Activated CD4-positive, alpha-beta T cell treated with anti-CD3 and anti-CD28 coated beads, Interleukin-2, amount 10 ng/mL, durations not matched to agents 7 days and 5 days (primary cell): ENCODE measurements at places on chromosomes 16 and 17. TPM values are rescaled to one million over a fixed set of nuclear protein-coding genes. Genes with fewer than 3 reads are reported as not detected.

- peaks cover 2% of the 10 kb centered on the region for H3K27me3 ChIP-seq
- H3K4me1 ChIP-seq = peaks cover 20% of the 10 kb centered on the region
- no peak overlapping the region for H3K4me3 ChIP-seq
- H3K36me3 ChIP-seq = no peaks in the 10 kb centered on the region
These were observed 123.9 kb downstream of the CPPED1 start for GRCh38 chr16:12679660-12680272.

GRCh38 chr16:3047387-3047720 lies 993 bp downstream of the MMP25 start:
- peaks cover 17% of the 10 kb centered on the region for H3K36me3 ChIP-seq
- no peak for DNase-seq
- H3K4me3 ChIP-seq = peak overlapping the region; percentile 63
- H3K27me3 ChIP-seq = peaks cover 40% of the 10 kb centered on the region
- H3K4me1 ChIP-seq = peaks cover 48% of the 10 kb centered on the region

DNA sequence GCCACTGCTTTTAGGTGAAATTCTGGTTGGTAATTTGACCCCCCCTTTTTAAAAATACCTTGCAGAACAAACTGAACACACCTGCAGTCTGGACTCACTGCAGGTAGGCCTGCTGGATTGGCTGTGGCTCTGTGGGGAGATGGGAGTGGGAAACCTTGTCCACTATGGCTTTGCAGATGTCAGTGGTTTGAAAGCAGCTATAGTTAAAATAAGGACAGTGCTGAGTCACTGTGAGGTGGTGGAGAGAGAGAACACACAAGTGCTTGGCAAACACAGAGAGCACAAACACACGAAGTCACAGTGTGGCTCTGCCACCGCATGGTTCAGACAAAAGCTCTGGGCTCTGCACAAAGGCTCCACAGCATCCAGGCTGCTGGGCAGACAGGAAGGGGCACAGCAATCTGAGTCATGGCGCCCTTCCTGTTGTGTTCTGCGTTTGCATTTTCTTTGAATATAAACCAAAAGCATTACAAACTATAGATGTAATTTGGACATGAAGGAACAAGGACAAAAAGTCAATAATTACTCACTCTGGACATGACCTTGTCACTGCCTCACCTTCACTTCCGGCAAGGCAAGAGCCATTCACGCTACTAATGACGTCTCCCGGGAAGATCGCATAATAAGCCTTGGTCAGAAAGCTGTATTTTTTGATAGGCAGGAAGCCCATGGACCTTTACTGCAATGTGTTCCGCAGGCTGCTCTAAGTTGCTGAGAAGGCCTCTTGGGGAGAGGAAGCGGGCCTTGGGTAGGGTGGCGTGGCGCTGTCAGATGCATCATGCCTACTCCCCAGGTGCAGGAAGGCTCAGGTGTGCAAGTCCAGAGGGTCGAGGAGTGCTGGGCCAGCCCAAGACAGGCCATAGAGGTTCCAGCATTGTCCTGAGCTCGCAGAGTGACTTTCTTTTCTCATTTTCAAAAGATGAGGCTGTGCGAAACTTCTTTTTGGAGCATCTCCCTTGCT lies 60.1 kb upstream of the MED9 start:
- H3K4me3 ChIP-seq = no peak overlapping the region
- peaks cover 39% of the 10 kb centered on the region for H3K4me1 ChIP-seq
- peaks cover 14% of the 10 kb centered on the region for H3K36me3 ChIP-seq
- peak overlapping the region; percentile 88 for H3K27ac ChIP-seq
- H3K27me3 ChIP-seq = no peaks in the 10 kb centered on the region
- peak; percentile 37 for DNase-seq

- H3K27ac ChIP-seq = no peak overlapping the region
- no peak overlapping the region for H3K4me3 ChIP-seq
These were observed 226.2 kb upstream of the CA10 start for GRCh38 chr17:52384695-52385094.

DNAI2 gene
- total RNA-seq = 1.2 TPM

- peak within 1 kb of the TSS; percentile 96 for H3K4me3 ChIP-seq
- peak within 1 kb of the TSS; percentile 96 for H3K27ac ChIP-seq
- H3K36me3 ChIP-seq = peaks cover 30% of the 10 kb centered on the region
- H3K27me3 ChIP-seq = no peaks in the 10 kb centered on the region
These were observed at the start of gene EXOC7 for GRCh38 chr17:76103274-76104139. Gene EXOC7 (minus strand): TSS chr17:76103787. CDS start chr17:76103692, 95 bp downstream.

CA5A gene
- total RNA-seq = not detected

DNA sequence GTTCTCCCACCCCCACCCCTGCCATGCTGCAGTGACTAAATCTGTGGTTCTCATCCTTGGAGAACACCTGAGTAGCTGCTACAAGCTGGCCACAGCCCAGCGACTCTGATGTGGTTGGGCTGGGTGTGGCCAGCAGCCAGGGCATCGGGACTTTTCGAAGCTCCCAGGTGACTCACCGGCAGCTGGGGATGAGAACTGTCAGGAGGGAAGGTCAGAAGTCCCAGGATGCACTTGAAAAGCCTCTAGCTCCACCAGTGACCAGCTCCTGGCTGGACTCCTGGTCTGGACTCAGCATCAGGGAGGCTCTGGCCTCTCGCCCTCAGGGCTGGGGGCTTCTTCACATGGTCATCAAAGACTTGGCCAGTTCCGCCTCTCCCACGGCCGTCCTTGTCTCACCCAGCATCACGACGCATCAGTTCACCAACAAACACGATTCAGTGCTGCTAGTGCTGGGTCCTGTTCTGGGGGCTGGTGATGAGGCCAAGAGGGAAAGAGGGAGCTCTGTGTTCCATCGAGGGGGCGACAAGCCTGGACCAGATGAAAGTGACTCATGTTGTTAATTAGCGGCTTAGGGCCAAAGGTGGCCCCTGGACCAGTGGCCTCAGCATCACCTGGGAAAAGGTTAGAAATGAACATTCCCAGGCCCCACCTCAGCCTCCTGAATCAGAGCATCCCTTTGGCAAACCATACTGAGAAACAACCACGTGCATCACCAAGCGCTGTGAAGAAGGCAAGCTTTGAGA lies 3.9 kb upstream of the C17orf99 start:
- H3K27ac ChIP-seq = peak overlapping the region; percentile 25
- H3K4me1 ChIP-seq = peaks cover 38% of the 10 kb centered on the region
- H3K4me3 ChIP-seq = no peak overlapping the region
- no peaks in the 10 kb centered on the region for H3K27me3 ChIP-seq
- peaks cover 35% of the 10 kb centered on the region for H3K36me3 ChIP-seq

DNA sequence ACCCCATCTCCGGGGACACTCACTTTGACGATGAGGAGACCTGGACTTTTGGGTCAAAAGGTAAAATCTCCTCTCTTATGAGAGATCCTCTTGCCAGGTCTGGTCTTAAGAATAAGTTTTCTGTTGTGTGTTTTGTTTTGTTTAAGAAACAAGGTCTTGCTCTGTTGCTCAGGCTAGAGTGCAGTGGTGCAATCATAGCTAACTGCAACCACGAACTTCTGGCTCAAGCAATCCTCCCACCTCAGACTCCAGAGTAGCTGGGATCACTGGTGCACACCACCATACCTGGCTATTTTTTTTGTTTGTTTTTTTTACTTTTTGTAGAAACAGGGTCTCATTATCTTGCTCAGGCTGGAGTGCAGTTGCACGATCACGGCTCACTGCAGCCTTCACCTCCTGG lies 4.1 kb downstream of the MMP25 start:
- H3K36me3 ChIP-seq = peaks cover 35% of the 10 kb centered on the region
- peak overlapping the region; percentile 31 for H3K27ac ChIP-seq
- H3K27me3 ChIP-seq = peaks cover 14% of the 10 kb centered on the region
- peaks cover 60% of the 10 kb centered on the region for H3K4me1 ChIP-seq
- H3K4me3 ChIP-seq = no peak overlapping the region

GRCh38 chr16:20860361-20860760 lies 39.8 kb downstream of the DCUN1D3 start:
- no peaks in the 10 kb centered on the region for H3K27me3 ChIP-seq
- no peak overlapping the region for H3K27ac ChIP-seq
- H3K36me3 ChIP-seq = peaks cover 23% of the 10 kb centered on the region
- peaks cover 26% of the 10 kb centered on the region for H3K4me1 ChIP-seq
- H3K4me3 ChIP-seq = no peak overlapping the region

DNA sequence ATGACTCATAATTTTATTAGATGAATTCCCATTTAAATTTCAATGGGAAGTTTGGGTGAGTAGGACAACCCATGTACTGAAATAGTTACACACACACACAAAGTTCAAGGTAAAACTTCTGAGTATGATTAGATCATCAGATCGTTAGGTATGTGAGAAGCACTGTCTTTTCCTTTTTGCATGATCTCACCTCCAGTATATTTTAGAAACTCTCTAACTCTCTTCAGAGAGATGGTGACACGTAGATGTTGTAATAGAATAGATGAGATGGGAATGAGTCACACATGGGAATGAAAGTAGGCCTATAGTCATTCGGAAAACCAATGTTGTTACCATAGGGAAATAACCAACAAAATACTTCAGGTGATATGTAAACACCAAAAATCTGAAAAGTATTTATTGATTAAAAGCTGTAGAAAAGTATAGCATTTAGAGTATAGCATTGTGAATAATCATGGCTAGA lies 22.2 kb downstream of the KRT23 start:
- H3K36me3 ChIP-seq = no peaks in the 10 kb centered on the region
- H3K27me3 ChIP-seq = peaks cover 20% of the 10 kb centered on the region
- no peak overlapping the region for H3K27ac ChIP-seq
- H3K4me1 ChIP-seq = no peaks in the 10 kb centered on the region
- no peak overlapping the region for H3K4me3 ChIP-seq

- H3K4me1 ChIP-seq = no peaks in the 10 kb centered on the region
- H3K36me3 ChIP-seq = peaks cover 13% of the 10 kb centered on the region
- no peak for DNase-seq
- H3K4me3 ChIP-seq = no peak overlapping the region
- H3K27me3 ChIP-seq = no peaks in the 10 kb centered on the region
- peak overlapping the region; percentile 13 for H3K27ac ChIP-seq
These were observed 11.9 kb downstream of the TMEM94 start for GRCh38 chr17:75468291-75468754.

GRCh38 chr17:66507103-66507923 lies 204.9 kb downstream of the PRKCA start:
- no peak overlapping the region for H3K4me3 ChIP-seq
- H3K36me3 ChIP-seq = peaks cover 16% of the 10 kb centered on the region
- H3K27me3 ChIP-seq = no peaks in the 10 kb centered on the region
- H3K27ac ChIP-seq = peak overlapping the region; percentile 39

DNA sequence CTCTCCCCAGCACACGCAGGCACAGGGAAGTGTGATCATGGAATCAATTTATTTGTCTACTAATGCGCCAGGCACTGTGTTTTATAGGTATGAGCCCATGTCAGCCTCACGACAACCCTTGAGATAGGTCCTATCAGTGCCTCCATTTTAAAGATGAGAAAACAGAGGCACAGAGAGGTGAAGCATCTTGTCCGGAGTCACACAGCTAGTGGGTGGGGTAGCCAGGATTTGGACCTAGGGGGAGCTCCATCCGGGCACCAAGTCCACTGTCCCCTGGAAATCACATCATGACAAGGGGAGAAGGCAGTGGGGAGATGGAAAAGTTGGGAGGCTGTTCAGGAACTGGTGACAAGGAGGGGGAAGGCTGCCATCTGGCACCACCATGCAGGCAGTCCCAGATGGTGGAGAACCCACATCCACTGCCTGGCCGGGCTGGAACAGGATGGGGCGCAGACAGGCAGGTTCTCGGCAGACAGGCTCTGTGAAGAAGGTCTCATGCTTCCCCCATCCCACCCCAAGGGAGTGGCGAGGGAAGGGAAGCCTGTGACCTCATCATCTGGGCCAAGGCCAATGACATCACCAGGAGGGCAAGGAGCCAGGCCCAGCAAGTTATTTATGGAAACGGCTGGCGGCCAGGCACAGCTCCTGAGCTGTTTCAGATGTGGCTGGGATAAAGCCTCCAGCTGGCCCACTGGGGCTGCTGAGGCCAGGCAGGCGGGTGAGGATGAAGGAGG lies 126.0 kb upstream of the SDK2 start:
- H3K4me3 ChIP-seq = no peak overlapping the region
- no peak for DNase-seq
- no peaks in the 10 kb centered on the region for H3K4me1 ChIP-seq

DNA sequence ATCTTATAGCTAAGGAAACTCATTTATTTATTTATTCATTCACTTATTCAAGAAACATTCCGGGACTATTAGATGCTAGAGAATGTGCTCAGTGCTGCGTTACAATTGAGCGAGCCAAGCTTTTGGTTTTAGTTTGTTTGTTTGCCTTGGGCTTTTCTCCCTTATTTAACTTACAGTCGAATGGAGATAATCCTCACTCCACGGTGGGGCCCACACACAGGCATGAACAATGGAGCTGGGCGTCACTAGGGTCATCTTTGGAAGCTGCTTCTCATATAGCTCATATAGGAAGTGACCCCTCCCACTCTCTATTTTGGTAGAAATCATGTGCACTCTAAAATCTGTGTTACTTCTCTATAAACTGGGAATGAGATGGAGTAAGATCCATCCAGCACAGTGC lies 210.0 kb downstream of the TMEM114 start:
- no peaks in the 10 kb centered on the region for H3K27me3 ChIP-seq
- H3K4me3 ChIP-seq = no peak overlapping the region
- H3K27ac ChIP-seq = no peak overlapping the region

TMEM235 gene
- not detected for total RNA-seq

TEX2 gene
- 16.8 TPM for total RNA-seq

CDH8 gene
- not detected for total RNA-seq

- no peak overlapping the region for H3K27ac ChIP-seq
- H3K4me3 ChIP-seq = no peak overlapping the region
- no peaks in the 10 kb centered on the region for H3K4me1 ChIP-seq
These were observed 87.0 kb downstream of the CBLN1 start for GRCh38 chr16:49194537-49195236.

DNA sequence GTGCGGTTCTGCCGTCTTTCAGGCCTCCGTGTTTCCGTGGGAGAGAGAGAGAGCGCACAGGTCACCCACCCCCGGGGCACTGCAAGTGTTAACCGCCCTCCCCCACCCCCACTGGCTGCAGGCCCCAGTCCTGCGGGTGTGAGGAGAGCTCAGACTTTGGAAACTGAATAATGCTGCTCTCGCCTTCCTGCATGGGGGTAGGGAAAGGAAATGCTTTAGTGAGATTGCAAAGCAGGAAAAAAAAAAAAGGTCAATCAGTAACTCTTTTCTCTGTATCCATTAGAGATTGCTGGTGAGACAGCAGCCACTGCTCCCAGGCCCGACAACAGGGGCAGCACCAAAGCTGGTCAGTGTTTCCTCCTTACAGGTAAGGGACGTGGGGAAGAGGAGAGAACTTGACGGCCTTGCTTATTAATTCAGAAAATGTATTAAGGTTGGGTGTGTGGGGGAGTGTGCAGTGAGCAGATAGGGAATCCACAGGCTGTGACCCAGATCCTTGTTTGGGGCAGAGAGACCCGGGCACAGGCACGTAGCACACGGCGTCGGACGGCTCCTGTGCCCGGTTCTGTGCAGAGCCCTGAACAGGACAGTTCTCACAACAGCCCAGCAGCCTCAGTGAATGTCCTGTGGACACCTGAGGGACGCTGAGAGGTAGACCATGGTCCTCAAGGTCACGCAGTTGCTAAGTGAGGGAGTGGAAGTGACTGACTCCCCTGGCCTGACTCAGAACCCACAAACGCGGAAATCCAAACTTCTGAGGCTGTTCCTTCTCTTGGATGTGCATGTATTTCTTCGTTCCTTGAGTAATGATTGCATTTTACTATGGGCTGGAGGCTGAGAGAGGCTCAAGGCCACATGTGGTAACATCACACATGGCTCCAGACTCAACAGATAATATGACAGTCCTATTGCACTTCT lies 156.5 kb downstream of the FOXL1 start:
- peaks cover under 1% of the 10 kb centered on the region for H3K4me1 ChIP-seq
- DNase-seq = no peak
